Anterior cingulate cortex (tissue), 58 donors: ENCODE measurements at places on chromosomes 6 and 20.

DNA sequence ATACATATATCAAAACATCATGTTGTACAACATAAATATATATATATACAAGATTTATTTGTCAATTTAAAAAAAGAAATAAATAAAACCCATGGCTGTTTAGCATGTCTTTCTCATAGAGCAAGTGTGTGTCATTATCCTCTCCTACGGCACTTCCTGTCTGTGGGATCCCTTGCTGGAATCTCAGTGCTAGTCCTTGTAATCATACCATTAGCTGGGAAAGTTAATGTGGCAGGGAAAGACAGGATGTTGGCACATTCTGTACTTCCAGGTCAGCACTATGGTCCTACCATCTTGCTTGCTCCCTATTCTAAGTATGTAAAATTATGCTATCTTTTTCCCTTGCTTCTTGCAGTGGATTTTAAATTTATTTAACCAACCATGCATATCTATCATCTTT is 9.5 kb upstream of the SLC17A3 start:
- no peak for DNase-seq

- no peak for DNase-seq
Observed at GRCh38 chr6:27237089-27237803, 10.3 kb upstream of the PRSS16 start.

DNA sequence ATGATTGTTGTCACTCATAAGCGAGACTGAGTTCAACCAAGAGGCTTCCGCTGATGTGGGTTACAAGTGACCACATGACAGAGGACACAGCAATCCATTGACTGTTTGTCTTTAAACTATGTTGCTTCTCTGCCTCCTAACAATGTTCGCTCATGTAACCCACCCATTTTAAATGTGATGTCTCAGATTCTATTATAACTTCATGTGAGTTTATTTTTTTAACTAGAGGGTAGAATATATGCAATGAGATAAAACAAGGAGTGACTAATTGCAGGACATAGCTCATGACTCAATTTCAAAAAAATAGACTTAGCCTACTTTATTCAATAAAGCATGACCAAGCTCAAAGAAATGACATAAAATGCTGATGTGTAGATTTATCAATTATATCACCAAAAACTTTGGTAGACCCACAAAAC is 119.2 kb upstream of the SASH1 start:
- no peak for DNase-seq

DNA sequence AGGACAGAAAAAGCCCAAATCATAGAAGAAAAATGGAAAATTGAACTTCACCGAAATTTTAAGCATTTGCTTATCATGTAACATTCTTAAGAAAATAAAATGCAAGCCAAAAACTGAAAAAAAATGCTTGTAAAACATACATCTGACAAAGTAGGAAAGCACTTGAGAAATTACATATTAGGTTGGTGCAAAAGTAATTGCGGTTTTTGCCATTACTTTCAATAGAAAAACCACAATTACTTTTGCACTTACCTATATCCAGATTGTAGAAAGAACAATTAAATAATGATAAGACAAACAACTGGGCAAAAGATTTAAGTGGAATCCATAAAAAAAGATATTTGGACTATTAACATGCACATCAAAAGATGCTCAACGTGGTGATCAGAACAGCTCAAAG is 146.2 kb downstream of the TBXT start:
- no peak for DNase-seq

DNA sequence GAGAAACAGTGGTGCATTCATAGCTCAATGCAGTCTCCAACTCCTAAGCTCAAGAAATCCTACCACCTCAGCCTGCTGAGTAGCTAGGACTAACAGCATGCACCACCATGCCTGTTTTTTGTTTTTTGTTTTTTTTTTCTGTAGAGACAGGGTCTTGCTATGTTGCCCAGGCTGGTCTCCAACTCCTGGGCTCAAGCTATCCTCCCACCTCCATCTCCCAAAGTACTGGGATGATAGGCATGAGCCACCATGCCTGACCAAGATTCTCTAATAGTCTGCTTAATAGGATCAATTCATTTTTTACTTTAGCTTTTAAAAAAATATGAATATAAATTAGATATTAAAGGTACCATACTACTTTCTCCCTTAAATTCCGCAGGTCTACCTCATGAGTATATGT is 152.3 kb upstream of the BEND3 start:
- DNase-seq, result no peak

DNA sequence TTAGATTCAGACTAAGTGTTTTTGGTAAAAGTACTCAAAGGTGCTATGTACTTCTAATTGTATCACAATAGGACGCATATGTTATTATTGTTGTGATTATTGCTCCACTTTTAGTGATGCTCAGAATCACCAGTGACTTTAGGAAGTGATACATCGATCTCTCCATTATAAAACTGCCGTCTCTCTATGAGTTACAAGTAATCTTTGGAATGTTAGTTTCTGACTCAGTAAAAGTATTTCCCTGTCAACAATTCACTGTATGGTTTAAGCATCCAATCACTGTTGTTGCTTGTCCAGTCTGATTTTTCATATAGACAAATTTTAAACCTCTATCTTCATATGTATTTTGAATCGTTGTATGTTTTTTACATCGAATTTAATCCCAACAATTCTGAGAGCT is 9.4 kb downstream of the DCBLD1 start:
- no peak for DNase-seq

DNA sequence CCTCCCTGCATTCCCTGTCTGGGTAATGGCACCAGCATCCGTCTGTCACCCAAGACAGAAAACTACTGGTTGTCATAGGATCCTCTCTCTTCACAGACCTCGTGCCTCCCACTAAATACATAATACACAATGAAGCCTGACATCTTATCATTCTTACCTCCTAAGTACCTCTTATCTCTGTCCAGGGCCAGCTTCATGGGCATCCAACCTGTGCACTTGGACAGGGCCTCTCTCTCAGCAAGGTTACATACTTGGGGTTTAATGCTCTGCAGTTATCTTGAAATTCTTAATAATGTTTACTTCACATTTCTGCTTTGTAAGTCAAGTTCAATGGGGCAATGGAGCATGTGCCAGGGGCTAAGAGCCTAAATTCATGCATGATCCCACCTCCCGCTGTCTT is 30.8 kb upstream of the KLHL31 start:
- DNase-seq, result no peak

- DNase-seq, result no peak
Observed at GRCh38 chr20:63968136-63968927, 1.4 kb downstream of the ZNF512B start.

- no peak for DNase-seq
Observed at GRCh38 chr20:51526106-51526470, 16.4 kb downstream of the NFATC2 start.

DNA sequence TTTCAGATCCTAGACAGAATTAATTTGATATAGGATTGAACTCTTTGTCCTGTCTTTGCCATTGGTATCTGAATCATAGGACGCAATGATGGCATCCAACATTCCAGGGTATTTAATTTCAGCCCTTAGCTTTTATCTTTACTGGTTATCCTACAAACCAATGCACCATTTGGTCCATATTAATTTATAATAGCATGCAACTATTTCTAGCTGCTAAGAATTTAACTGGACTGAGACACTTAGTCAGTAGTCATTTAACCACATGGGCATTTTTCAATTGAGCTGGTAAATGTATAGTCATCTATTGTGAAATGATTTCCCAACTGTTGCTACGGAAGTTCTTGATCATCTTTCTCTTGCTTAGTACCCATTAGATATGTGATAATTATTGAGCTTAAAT is 141.1 kb downstream of the CD164 start:
- no peak for DNase-seq

GRCh38 chr6:66128243-66128642 is 421.2 kb upstream of the EYS start:
- DNase-seq, result no peak

GRCh38 chr6:102774326-102774725 is 1380.8 kb downstream of the GRIK2 start:
- no peak for DNase-seq

DNA sequence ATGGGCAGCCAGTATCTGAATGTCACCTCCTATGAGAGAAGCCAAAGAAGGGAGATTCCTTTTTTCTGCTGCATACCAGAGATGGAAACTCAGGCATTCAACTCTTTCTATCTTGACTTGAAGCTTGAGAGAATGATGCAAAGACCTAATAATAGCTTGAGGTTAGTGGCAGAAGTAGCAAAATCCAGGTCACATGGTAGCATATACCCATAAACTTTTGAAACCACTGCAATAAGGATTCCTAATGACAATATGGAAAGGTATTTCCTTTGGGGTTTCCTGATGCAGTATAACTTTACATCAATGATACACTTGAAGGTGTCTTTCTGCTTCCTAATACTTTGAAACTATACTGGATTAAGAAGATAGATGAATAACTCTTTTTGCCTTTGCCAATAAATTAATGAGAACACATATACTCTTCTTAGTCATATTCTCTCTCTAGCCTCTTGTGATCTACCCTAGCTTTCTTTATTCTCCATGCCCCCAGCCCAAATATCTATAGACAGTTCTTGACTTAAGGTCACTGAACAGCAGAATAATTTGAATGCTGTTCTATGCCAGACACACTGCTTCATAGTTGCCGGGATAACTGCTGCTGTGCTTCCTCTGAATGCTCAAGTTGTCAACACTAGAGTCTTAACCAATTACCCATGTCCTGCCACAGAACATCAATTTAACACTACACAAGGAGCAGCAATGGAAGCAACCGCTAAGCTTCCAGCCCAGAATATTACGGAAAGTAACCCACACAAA is 155.5 kb upstream of the SIM1 start:
- no peak for DNase-seq

GRCh38 chr20:58471193-58472164 is 43.7 kb downstream of the APCDD1L start:
- DNase-seq, result no peak

- no peak for DNase-seq
Observed at GRCh38 chr20:35394271-35394670, 17.5 kb downstream of the UQCC1 start.
